Tibial nerve (tissue), 4 donors: ENCODE measurements at places on chromosomes 3 and 15. TPM values are rescaled to one million over a fixed set of nuclear protein-coding genes. Genes with fewer than 3 reads are reported as not detected.
A peak's percentile ranks its signal among the peaks of the same experiment; 100 is the strongest.

ZNF80 gene
- not detected for total RNA-seq

- H3K36me3 ChIP-seq: no peaks in the 10 kb centered on the region
- DNase-seq: no peak
- H3K27ac ChIP-seq: no peak overlapping the region
These were observed 99.3 kb downstream of the GADL1 start for GRCh38 chr3:30795176-30795575.

GRCh38 chr15:64536244-64536836 is 76.0 kb downstream of the ZNF609 start:
- no peaks in the 10 kb centered on the region for H3K27me3 ChIP-seq
- H3K4me3 ChIP-seq: no peak overlapping the region
- no peaks in the 10 kb centered on the region for H3K4me1 ChIP-seq
- H3K27ac ChIP-seq: no peak overlapping the region
- H3K36me3 ChIP-seq: no peaks in the 10 kb centered on the region

- H3K27ac ChIP-seq: no peak overlapping the region
- no peak overlapping the region for H3K4me3 ChIP-seq
These were observed 17.0 kb downstream of the HRG start for GRCh38 chr3:186682812-186683211.

- H3K4me1 ChIP-seq: peaks cover 16% of the 10 kb centered on the region
- H3K36me3 ChIP-seq: no peaks in the 10 kb centered on the region
- no peak overlapping the region for H3K4me3 ChIP-seq
- H3K27me3 ChIP-seq: no peaks in the 10 kb centered on the region
- H3K27ac ChIP-seq: no peak overlapping the region
- DNase-seq: no peak
These were observed 505.2 kb downstream of the SHQ1 start for GRCh38 chr3:72343078-72343477.

GRCh38 chr15:57373251-57373881 is 2.9 kb upstream of the CGNL1 start:
- DNase-seq: no peak
- no peaks in the 10 kb centered on the region for H3K27me3 ChIP-seq
- no peak overlapping the region for H3K27ac ChIP-seq
- no peaks in the 10 kb centered on the region for H3K36me3 ChIP-seq
- no peak overlapping the region for H3K4me3 ChIP-seq

- no peaks in the 10 kb centered on the region for H3K4me1 ChIP-seq
- H3K4me3 ChIP-seq: no peak overlapping the region
- H3K27ac ChIP-seq: no peak overlapping the region
- no peaks in the 10 kb centered on the region for H3K27me3 ChIP-seq
- H3K36me3 ChIP-seq: no peaks in the 10 kb centered on the region
These were observed 105.0 kb downstream of the SSR3 start for GRCh38 chr3:156449710-156450574.

GRCh38 chr3:42092006-42092405 is 849 bp downstream of the TRAK1 start:
- H3K36me3 ChIP-seq: peaks cover 17% of the 10 kb centered on the region
- peak overlapping the region; percentile 31 for H3K4me3 ChIP-seq
- no peaks in the 10 kb centered on the region for H3K27me3 ChIP-seq
- no peak for DNase-seq
- H3K4me1 ChIP-seq: no peaks in the 10 kb centered on the region

DNA sequence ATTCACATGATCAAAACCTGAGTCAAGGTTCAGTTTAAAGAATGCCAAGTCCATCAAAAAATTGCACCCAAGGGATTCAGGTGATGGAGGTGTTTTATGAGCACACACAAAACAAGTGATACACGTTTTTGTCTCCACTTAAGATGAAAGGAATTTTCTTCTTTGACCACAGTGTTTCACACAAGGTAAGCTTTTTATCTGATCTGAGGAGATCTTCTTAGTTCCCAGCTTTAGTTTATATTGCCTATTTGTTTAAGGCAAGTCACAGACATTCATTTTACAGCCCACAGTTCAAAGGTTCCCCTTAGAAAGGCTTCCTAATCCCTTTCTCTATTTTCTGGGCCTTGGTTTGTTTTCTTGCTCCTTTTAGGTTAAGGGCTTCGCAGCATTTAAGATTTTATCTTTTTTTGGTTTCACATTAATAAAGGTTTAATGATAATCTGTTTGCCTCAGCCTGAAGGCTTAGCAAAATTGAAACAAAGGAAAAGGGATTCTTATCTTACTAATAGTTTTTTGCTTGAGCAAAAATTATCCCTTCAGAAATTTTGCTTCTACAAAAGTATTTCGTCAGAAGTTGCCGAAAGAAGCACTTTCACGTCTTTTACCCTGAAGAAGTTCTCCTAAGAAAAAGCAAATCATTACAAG is 420.5 kb upstream of the NAALADL2 start:
- no peaks in the 10 kb centered on the region for H3K36me3 ChIP-seq
- H3K4me3 ChIP-seq: no peak overlapping the region
- peak overlapping the region; percentile 93 for H3K27ac ChIP-seq
- no peaks in the 10 kb centered on the region for H3K4me1 ChIP-seq
- no peak for DNase-seq
